RCC 7860 (cell line): ENCODE measurements at places on chromosomes 5 and 9.

DNA sequence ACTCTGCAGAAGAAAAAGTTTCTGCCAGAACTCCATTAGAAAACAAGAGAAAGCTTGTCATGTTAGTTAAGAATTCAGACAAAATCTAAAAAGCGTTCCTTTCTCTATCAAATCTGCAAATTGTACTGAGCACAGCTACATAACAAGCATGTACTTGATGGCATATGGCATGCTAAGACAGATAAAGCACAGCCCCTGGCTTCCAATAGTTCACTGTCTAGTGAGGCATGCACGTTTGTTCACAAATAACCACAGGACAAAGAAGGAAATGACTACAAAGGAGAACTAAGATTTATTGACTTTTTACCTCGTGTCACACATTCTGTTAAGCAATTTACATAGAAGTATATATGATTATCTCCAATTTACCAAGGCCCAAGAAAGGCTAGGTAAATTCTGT is 518.2 kb upstream of the TLE4 start:
- DNase-seq, result no peak

GRCh38 chr5:28748446-28748845 is 1710.1 kb upstream of the CDH9 start:
- no peak for DNase-seq

GRCh38 chr9:22079873-22080341 is 70.8 kb upstream of the CDKN2B start:
- DNase-seq, result no peak

GRCh38 chr9:99850736-99851499 is 29.2 kb downstream of the NR4A3 start:
- DNase-seq, result no peak

DNA sequence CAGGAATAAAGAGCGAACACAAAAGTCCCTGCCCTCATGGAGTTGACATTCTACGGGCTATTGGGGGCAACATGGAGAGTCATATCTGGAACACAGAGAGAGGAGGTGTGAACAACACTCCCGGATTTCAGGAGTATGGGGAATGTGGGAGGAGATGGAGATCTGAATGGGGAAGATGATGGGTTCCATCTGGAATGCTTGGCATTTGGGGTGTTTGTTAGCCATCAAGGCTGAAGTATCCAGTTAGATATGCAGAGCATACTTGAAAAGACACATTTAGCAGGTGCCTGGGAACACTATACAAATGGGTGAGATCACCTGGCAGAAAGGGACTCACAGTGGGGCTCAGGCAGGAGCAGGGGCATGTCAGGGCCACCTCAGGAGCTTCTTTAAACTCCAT is 61.1 kb downstream of the EGFLAM start:
- DNase-seq, result no peak

- DNase-seq, result no peak
Measured at GRCh38 chr5:8491254-8491653, 622.3 kb downstream of the MTRR start.

GRCh38 chr5:52139888-52140615 is 647.7 kb upstream of the ITGA1 start:
- no peak for DNase-seq

DNA sequence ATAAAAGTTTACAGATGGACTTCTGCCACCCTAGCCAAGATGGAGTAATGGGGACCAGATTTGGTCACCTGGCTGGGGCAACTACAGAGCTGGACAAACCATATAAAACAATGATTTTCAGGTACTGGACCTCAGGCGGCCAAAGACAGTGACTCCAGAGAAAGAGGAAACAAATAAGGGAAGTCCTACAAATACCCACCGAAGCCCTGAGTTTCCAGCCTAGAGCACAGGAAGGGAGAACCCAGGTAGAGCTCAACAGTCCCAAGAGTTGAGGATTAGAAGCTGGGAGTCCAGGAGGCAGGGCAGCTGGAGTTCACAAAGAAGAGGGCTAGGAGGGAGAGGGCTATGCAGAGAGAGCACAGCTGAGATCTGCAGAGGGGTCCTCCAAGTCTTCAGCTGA is 106.7 kb upstream of the NR5A1 start:
- no peak for DNase-seq

GRCh38 chr9:68861436-68861835 is 152.5 kb downstream of the PRKACG start:
- DNase-seq, result no peak

DNA sequence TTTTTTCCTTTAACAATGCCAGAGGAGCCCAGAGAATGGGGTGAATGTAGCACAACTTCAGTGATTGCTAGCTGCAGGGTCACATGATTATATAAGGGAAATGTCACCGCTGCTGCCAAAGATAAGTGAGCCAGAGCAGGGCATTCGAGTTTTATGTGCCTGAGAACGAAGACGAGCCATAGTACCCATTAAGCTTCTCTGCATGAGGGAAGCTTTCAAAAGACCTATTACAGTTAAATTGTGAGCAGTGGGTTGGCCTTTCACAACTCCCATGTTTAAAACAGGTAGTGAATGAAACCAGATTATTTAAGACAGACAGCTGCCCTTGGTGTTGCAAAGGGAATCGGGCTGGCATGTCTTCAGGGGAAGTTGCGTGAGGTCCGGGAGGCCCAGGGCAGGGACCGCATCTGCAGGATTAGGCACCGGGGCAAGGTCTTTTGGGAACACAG is 82.4 kb upstream of the TNFAIP8 start:
- DNase-seq, result no peak

DNA sequence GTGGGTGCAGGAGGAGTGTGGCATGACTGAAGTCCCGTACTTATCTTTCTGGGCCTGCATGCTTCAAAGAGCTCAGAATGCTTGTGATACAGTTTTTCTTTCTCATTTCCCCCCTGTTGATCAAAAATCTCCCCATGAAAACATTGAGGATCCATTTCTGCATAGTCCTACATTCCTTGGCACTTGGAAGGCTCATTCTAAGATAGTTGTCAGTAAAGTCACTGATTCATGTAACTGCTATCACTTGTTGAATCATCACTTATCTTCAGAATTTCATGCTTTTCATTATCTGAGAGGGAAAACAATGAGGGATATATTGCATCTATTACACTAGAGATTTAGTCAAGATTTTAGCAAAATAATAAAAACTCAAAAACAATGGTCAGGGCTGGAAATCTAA is 1953.1 kb upstream of the CDH6 start:
- DNase-seq, result no peak

GRCh38 chr5:97418462-97418861 is 235.4 kb upstream of the RIOK2 start:
- no peak for DNase-seq

DNA sequence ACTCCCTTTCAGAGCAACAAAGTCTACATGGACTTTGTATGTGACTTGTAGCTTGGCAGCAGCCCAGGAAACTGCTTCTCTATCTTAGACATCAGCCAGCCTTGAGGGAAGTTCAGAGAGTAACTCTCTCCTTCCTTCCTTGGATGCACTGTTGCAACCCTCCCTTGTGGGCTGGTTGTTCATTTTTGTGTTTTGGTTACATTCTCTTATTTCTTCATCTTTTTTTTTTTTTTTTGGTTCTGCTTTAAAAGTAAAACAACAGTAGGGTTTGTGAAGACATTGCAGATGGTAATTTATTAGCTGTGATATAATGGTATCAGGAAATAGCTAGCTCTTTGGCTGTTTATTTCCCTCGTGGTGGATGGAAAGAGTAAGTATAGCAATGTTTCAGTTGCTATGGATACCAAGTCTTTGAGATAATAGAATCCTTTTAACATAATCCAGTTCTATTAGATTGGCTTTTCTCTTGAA is 97.9 kb upstream of the MAMDC2 start:
- peak; percentile 37 for DNase-seq

DNA sequence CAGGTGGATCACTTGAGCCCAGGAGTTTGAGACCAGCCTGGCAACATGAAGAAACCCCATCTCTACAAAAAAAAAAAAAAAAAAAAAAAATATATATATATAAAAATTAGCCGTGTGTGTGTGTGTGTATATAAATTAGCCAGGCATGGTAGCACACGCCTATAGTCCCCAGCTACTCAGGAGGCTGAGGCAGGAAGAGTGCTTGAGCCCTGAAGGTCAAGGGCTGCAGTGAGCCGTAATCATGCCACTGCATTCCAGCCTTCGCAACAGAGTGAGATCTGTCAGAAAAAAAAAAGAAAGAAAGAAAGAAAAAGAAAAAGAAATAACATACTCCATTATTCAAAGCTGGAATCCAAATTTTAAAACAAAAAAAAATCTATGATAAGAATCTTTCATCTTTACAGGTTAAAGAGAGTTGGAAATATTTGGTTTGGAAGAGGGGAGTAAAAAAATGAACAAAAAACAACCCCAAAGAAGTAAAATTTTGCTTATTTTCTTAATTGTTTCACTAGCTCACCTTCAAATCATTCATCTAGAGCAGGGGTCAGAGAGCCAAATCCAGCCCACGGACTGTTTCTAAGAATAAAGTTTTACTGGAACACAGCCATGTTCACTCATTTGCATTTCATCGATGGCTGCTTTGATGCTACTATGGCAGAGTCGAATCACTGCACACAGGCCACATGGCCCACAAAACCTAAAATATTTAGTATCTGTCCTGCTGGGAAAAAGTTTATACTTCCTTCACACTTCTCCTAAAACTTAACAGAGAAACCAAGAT is 109.9 kb downstream of the DROSHA start:
- no peak for DNase-seq

GRCh38 chr5:73392775-73393174 is 55.8 kb downstream of the FOXD1 start:
- no peak for DNase-seq

DNA sequence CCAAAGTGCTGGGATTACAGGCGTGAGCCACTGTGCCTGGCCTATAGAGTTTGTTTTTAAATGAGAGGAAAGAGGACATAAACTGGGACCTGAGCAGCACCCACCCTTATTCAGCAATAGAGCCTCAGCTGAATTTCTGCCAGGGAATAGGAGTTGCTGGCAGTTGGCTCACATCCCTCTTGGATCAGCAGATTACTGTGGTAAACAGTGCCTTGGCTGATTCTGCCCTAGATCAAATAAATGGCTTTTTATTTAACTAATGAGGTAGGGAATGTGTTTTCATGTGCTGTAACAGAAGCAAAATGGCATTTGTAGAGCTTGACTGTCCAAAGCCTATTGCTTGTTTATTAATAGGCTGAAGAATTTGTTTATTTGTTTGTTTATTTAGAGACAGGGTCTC is 2.1 kb downstream of the ARHGEF37 start:
- DNase-seq, result no peak

GRCh38 chr5:33837301-33837700 is 54.5 kb downstream of the ADAMTS12 start:
- DNase-seq, result no peak

DNA sequence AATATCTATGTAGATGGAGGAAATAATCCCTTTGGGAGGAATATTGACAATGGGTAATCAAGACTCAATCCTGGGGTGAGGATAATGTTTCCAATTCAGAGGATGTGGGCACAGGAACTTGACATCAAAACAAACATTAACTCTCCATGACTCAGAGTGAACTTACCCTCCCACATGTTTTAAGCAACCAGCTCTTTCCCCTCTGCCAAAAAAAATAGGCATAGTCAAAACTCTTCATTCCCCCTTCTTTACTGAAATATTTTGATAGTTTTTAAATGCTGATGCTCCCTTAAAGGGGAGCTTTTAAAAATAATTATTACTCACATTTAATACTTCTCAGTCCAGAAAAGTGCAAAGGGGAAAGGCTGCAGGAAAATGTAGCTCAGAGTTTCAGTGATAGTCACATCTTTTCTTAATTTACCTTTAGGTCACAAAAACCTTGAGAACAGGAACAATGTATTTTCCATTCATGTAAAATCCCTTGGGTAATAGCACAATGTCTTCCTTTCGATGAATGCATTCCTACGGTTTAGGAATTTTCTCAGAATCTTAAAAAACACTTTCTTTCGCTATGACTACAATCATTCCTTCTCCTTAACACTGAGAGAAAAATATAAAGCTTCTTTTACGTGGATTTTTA is 298.4 kb upstream of the GRAMD2B start:
- peak; percentile 23 for DNase-seq

- DNase-seq, result no peak
Measured at GRCh38 chr9:33291031-33291397, 698 bp downstream of the NFX1 start.

GRCh38 chr5:127227881-127228280 is 62.7 kb upstream of the MEGF10 start:
- no peak for DNase-seq

- DNase-seq, result no peak
Measured at GRCh38 chr5:142097681-142098080, 10.9 kb upstream of the NDFIP1 start.

DNA sequence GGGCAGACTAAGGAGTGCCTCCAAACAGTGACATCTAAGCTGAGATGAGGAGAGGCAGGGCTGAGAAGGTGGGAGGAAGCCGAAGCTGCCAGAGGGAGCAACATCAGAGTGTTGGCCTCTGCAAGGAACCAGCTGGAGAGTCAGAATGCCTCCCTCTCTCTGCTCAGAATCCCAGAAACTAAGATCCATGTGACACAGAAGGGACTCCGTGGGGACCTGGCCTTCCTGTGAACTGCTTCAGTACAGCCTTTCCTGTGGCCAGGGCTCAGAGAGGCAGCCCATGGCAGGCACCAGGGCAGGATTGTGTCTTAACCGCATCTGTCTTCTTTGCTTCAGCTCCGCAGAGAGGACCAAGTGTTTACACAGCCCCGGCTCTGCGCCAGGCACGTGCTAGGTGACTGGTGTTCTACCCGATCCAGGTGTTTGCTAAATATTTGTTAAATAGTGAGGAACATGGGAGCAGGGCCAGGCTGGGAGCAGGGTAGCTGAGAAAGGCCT is 33.5 kb downstream of the KCNMB1 start:
- no peak for DNase-seq

DNA sequence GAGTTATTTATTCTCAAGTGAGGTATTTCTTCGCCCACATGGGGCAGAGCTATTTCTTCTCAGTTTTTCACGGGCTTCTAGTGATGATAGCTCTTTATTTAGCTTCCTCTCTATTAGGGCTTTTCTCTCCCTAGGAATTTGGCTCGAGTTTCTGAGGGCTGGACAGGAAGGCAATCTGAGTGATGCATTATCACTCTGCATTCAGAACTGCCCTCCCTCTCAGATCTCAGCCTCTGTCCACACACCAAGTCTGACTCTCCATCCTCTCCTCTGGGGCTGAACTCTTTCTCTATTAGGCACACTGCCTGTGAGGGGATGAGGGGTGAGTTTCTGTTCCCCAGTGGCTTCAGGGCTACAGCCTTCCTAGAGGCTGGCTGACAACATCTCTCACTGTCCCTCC is 14.9 kb upstream of the SCAMP1 start:
- DNase-seq, result no peak

DNA sequence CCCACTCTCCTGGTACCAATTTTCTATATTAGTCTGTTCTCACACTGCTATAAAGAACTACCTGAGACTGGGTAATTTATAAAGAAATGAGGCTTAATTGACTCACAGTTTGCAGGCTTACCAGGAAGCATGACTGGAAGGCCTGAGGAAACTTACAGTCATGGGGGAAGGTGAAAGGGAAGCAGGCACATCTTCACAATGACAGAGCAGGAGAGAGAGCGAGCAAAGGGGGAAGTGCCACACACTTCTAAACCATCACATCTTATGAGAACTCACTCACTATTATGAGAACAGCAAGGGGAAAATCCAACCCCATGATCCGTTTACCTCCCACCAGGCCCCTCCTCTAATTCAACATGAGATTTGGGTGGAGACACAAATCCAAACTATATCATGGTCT is 72.2 kb downstream of the ATG10 start:
- no peak for DNase-seq

- DNase-seq, result no peak
Measured at GRCh38 chr5:127019928-127020327, 10.4 kb downstream of the MARCHF3 start.

GRCh38 chr9:68562461-68562860 is 21.8 kb upstream of the TMEM252 start:
- DNase-seq, result no peak
